ENCODE measurements at places on chromosomes 2 and 18.

GRCh38 chr2:240186191-240186725, 45.8 kb upstream of the OTOS start:
- DNase-seq = no peak

GRCh38 chr2:43083710-43084698, 142.4 kb downstream of the ZFP36L2 start:
- peak; percentile 79 for DNase-seq

GRCh38 chr2:219490186-219490585, 8.5 kb upstream of the GMPPA start:
- DNase-seq = no peak

- no peak for DNase-seq
Observed at GRCh38 chr2:111912547-111912946, 14.1 kb downstream of the MERTK start.

GRCh38 chr2:21142149-21142548, 18.4 kb downstream of the TDRD15 start:
- DNase-seq = no peak

GRCh38 chr2:219836647-219837177, 209.3 kb downstream of the SLC4A3 start:
- no peak for DNase-seq

GRCh38 chr18:32255570-32255969, 65.7 kb downstream of the MEP1B start:
- DNase-seq = no peak

DNA sequence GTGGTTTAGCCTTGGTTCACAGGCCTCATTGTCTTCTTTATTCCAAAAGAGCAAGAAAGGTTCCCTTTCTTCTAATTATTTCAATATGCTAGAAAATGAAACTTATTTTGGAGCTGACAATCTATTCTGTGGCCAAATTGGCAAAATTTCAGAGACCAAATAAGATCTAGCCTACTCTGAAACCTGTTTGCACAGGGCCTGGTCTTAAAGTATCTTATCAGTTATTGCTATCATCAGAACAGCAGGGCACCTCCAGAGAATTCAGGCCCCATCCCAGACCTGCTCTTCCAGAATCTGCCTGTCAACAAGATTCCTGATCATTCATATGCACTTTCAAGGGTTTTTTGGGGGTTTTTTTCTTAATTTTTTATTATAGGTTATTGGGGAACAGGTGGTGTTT, 198.7 kb downstream of the ANAPC1 start:
- no peak for DNase-seq

DNA sequence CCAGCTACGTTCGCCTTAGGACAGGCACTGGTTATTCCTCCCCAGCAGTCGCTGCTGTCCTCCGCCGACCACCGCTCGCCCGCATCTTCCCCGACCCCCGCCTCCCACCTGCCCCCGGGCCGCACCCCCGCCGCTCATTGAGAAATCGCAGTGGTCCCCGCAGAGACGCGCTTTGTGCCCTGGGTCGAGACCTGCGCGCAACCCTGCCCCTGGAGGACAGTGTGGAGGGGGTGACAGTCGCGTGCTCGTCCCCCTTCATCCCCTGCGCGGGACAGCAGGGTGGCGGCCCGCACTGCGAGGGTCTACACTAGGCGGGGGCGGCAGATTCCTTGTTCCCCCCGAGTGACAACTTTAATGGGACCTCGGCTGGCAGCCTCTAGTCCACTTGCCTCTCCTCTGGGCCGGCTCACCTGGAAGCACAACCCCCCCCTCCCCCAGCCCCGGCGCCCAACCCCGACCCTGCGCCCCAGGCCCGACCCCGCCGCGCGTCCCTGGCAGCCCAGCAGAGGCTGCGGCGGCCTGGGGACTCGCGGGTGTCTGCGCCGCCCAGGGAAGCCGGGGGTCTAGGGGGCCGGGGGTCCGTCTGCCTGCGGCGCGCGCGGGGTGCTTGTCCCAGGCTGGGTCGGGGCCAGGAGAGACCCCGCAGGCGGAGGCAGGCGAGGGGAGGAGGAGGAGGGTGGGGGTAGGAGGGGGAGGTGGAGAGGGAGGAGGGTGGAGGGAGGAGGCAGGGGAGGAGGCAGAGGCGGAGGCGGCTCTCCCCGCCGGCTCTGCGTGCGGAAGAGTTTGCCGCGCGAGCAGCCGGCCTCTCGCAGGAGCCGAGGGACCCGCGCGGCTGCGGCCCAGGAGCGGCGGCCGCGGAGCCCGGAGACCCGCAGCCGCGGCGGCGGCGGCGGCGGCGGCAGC, at the start of gene NPAS2:
TSS of gene NPAS2 (plus strand) at position 770 of the 903 bp plus-strand sequence. CDS start 84,616 bp downstream, outside the sequence.
- no peak for DNase-seq

- no peak for DNase-seq
Observed at GRCh38 chr18:79490626-79491041, 94.9 kb downstream of the NFATC1 start.

DNA sequence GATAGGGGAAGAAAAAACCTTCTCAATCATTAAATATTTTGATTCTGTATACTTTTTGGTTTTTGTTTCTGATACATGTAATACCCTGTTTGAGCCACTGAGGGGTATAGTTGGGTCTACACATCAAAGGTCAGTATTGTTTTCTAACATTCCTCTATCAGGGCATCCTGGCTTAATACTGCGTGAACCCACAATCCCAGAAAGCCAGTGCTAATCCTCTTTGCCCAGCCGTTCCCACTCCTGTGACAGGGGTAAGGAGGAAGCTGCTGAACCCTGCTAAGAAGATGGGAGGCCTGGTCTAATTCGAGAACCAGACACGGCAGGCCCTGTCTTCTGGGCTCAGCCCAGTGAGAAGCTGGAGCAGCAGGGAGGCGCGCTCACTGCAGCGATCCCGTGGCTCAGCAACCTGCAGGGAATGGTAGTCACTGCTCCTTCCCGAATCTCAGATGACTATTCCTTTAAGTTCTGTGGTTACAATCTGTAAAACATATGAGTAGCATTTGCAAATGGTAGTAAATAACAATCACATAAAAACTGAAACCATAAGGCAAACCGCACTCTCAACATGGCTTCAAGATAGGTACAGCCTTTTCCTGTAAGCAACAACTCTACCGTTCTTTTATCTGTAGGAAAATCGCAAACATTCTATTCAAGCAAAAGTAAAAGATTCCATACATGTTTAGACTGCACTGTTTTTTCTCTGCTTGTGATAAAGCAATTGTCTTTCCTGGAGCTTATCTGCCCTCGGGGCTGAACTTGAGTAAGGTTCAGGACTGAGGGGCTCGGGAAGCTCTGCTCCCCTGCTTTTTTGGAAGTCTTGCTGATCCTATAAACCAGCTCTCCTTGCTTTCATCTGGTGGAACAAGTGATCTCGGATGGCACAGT, 87.0 kb downstream of the EPB41L3 start:
- no peak for DNase-seq

DNA sequence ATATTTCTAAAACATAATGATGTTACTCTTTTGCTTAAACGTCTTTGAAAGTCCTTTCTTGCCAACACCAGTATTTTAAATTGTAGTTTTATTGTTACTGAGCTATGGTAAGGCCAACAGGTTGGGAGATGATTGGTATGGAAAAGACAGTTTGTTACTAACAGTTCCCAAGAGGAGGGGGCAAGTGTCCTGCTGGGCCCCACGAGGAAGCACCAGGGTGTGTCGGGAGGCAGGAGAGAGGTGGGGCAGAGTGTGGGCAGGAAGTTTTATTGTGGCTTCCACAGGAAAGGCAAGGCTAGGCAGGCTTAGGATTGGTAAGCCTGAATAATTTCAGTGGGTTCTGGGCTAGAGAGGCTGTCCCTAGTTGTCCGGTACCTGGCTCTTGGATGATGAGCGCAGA, 134.3 kb downstream of the SOCS6 start:
- DNase-seq = no peak

DNA sequence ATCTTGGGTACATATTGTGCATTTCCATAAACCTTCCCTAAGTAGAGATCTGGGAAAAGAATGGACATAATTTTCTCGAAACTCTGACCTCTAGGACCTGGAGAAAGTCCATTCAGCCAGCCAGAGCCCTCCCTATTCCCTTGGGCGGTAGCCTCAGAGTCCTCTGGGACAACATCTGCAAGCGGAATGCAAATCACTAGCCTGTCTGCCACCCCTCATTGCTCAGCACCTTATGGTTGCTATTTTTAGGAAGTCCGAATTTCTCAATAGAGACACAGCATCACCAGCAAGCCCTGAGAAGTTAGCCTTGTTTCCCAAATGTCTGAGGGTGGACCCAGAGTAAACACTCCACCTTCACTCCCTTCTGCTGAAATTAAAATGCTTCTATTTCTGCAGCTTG, 17.6 kb upstream of the CD28 start:
- no peak for DNase-seq

DNA sequence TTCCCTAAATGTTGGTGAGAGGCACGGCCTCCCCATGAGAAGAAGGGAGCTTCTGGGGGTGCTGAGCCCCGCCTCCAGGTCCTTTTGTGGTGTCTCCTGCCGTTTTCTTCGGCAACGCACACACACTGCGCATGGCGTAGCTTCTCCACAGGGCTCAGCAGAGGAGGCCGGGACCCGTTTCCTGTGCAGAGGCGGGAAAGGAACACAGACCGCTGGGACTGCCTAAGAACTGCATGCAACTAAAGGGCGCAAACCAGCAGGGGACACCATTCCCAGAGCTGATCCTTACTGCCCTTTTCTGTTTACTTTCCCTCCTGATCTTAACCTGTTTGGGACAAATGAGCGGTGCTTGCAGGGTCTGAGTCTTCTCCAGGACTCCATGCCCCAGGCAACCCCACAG, 90.3 kb upstream of the CAPN13 start:
- DNase-seq = no peak

DNA sequence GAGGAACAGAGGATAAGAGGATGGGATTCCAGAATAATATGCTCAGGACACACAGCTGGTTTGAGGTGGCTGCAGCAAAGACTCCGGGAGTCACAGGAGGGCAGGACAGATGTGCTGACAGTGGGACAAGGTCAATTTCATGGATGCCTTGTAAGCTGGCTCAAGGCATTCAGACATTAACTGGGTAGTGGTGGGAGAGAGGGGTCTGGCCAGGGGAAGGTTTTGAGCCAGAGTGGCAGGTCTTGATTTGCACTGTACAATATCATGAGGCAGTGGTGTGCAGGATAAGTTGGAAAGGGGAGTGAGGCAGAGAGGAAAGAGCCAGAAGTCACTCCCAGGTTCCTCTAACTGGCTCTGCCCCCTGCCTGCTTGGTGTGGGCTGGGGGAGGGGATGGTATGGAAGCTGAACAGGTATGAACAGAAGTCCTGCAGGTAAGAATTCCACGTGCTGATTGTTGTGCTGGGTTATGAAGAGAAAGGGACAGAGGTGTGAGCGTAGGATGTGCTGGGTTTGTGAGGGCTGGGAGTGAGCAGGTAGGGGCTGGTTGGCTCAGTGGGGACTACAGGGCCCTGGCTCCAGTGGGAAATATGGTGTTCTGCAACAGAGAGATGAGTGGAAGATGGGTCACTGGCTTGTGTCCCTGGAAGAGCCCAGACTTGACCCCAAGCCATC, 141.7 kb upstream of the COPS8 start:
- DNase-seq = no peak

- no peak for DNase-seq
Observed at GRCh38 chr18:8609659-8610458, 622 bp downstream of the RAB12 start.

GRCh38 chr2:112182581-112183034, 44.4 kb downstream of the FBLN7 start:
- no peak for DNase-seq

DNA sequence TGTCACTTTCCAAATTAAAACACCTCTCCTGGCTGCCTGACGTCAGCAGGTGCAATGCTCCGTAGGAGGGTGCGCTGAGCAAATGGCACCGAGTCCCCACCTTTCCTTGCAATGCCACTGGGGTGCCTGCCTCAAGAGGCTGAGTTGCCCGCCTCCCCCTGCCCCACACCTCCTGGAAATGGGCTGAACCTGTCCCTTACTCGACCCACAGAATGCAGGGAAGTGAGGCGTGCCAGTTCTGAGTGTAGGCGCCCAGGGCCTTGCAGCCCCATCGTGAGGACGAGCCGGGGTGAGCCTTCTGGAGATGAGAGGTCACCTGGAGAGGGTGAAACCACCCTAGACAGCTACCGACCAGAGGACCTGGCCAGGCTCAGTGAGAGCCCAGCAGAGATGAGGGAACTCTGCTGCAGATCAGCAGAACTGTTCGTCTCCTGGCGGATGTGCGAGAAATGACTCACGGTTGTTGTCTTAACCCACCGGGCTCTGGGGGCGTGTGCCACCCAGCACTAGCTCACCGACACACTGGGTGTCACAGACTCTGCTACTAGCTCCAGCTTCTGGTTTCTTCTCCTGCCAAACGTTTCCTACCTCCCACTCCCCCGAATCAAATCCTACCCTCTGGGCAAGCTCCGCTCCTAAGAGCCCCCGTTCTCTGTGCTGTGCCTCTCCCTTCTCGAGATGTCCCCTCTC, 168.7 kb upstream of the HDAC4 start:
- DNase-seq = peak; percentile 26

GRCh38 chr2:28071221-28071620, 180.7 kb downstream of the BABAM2 start:
- no peak for DNase-seq

GRCh38 chr2:76197842-76198448, 487.2 kb upstream of the GCFC2 start:
- DNase-seq = peak; percentile 9

DNA sequence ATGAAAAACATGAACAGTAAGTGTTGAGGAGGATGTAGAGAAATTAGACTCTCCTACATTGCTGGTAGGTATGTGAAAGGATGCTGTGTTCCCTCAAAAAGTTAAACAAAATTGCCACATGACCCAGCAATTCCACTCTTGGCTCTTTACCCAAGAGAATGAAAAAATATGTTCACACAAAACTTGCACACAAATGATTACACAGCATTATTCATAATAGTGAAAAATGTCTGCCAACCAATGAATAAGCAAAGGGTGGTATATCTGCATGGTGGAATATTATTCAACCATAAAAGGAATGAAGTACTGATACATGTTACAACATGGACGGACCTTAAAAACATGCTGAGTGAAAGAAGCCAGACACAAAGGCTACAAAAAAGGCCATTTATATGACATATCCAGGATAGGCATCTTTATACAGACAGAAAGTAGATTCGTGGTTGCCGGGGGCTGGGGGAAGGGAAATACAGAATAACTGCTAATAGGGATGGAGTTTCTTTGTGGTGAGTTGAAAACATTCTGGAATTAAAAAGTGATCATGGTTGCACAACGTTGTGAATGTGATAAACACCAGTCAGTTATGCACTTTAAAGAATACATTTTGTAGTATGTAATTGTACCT, 85.4 kb upstream of the MYO3B start:
- DNase-seq = no peak
